NCI-H2107 (cell line): ENCODE measurements at places on chromosomes 11 and 22.

DNA sequence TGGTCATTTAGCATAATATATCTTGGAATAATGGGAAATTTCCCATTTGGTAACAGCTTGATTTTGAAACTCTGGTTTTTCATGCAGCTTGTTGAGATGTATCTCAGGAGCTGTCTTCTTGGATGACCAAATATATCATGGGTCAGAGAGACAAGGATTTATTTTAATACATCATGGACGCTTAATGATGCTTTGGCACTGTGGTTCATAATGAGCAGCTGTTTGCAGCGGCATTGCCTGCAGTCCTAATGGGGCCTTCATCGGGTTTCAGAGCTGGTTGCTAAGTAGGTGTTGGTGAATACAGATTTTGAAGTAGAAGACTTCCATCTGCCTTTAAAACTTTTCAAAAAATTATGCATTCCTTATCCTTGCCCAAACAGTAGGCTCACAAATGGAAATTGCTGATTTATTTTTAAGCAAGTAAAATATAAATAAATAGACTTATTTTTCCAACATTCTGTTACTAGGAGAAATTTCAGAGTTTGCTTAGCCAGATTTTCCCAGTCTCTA, 389.5 kb upstream of the FAT3 start:
- no peak for DNase-seq

- no peak for DNase-seq
Measured at GRCh38 chr11:108137212-108137611, 15.8 kb downstream of the ACAT1 start.

DNA sequence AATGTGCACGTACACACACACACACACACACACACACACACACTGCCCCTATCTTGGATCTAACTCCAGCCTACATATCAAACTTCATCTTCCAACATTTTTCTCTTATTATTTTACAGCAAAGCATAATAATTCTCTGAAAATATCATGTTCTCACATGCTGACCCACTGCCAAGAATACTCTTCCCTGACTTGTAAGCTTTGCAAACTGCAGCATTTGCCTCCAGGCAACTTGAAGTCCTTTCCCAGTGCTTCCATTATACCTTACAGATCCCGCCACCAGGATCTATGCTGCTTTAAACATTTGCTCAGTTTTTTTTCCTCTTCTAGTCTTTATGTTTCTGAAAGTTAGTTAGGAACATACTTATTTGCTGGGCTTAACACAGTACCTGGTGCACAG, 483.3 kb upstream of the ARHGAP42 start:
- no peak for DNase-seq

DNA sequence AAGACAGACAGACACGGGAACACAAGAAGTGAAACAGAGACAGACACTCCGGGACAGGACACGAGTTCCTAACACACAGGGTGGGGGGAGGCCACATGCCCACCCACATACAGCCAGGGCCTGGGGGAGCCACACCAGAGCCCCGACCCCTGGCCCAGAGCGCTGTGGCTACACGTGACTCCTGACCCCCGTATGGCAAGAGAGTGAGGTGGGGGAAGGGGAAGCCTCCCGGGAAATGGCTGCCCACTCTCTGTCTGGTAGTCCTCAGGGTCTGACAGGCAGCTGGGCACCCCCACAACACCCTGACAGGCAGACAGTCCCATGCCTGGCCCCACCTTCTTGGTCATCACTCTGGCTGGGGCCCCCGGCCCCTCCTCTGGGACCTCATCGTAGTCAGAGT, 38.6 kb upstream of the PDE2A start:
- no peak for DNase-seq

GRCh38 chr22:38167988-38168407, 13.6 kb downstream of the PLA2G6 start:
- DNase-seq, result no peak

- no peak for DNase-seq
Measured at GRCh38 chr11:46293641-46294103, 16.2 kb downstream of the CREB3L1 start.

DNA sequence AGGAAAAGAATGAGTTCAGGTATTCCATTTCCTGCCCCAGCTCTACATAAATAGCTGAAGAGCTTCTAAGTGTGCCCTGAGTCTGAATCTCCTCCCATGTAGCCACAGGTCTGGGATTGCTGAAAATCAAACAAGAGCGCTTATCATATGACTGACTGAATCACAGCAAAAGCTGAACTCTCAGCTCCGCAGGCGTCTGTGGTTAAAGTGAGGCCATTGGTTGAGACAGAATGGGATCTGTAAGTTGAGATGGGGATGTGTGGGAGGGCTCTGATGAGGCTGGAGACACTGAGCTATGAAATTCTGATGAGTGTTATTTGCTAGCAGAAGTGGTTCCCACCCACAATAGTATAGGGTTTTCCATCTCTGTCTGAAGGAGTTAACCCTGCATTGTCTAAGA, 637.0 kb downstream of the OPCML start:
- no peak for DNase-seq

DNA sequence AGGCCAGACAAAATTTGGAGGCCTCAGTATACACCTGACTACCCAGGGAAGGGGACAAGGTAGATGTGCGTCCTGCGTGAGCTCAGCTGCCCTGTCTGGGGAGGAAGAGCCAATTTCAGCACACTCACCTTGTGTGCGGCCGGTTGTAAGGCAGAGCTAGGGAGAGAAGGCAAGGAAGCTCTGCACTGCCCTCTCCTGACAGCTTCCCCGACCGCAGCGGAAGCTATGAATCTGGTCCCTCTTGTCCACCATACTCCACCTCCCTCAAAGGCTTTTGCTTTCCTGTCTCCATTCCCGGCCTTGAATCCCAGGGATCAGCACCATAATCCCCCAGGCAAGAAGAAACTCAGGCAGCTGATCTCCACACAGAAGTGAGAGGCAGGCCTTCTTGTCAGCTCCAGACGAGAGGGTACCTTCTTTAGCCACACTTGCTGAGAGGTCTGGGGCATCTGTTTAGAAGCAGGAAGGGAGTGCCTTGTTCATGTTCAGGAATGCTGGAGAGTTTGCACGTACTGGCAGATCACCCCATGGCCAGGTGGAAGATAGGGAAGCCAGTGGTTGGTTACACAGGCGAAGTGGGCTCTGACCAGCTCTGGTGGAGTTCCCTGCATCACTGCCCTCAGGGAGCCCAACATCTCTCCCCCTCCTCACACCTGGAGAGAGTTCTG, 62.5 kb downstream of the FEZ1 start:
- no peak for DNase-seq

DNA sequence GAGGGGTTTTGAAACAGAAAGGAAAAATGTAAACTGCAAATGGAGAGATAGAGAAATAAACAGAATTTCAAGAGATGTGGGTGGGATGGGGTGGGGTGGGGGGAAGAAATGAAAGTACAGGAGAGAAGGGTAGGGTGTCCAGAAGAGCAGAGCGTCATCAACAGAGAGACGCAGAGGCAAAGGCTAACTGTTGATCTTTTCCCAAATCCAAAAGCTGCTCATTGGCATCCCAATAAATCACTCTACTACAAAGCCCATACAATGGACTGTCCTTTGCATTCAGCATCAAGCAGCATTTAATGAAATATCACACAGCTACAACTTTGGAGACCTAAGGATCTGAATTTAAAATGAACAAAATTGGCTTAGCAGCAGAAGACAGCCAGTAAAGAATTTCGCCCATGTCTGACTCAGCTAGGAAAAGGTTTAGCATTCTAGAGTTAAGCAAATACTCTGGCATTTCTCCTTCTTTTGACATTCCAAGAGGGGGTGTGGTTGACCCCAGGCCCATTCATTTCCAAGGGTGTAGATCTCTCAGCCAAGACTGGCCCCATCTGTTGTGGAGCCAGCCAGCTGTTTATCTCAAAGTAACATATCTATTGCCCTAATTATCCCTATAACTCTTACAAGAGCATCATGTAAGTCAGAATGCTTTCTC, 1.5 kb downstream of the RAB30 start:
- DNase-seq, result no peak

DNA sequence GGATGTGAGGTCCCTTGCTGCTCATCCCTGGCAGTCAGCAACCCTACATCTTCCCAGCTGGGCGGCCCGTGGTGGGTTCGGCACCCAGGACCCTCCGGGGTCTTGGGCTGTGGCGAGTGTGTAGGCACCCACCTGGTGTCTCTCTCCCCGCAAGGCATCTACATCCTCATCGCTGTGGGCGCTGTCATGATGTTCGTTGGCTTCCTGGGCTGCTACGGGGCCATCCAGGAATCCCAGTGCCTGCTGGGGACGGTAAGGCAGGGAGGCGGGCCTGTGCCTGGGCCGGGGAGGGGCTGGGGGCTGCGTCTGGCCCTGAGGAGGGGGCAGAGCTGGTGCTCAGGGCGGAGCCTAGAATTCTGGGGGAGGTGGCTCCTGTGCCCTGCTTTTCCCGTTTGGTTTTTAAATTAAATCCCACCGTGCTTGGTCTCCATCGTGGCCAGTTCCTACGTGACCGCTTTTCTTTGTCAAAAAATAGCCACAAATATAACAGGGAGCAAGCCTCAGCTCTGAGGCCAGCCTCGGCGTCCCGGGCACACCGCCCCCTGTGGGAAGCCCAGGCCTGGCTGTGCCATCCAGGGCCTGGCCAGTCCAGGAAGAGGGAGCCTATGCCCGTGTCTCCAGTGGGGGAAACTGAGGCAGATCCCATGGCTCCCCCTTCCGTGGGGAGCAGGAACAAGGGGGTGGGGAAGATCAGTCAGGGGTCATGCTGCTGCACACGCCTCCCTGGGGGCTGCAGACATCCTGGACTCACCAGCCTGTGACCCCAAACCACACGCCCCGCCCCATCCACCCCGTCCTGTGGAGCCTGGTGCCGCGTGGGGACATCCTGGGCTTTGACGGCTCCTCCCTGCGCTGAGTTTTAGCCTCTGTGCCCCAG, 6.4 kb upstream of the TSSC4 start:
- no peak for DNase-seq

GRCh38 chr11:117071344-117071787, 26.9 kb downstream of the SIK3 start:
- DNase-seq, result no peak

GRCh38 chr11:92053216-92053615, 171.4 kb upstream of the FAT3 start:
- DNase-seq, result no peak

- no peak for DNase-seq
Measured at GRCh38 chr11:65087216-65087615, 3.2 kb downstream of the ZFPL1 start.

- DNase-seq, result no peak
Measured at GRCh38 chr11:67731583-67731982, 57.2 kb upstream of the ALDH3B2 start.

- DNase-seq, result no peak
Measured at GRCh38 chr11:66188580-66188979, 79.9 kb upstream of the RAB1B start.

GRCh38 chr11:38809521-38809920, 2211.5 kb upstream of the RAG2 start:
- DNase-seq, result no peak
